Osteoblast (primary cell): ENCODE measurements at places on chromosomes 6 and 20.

DNA sequence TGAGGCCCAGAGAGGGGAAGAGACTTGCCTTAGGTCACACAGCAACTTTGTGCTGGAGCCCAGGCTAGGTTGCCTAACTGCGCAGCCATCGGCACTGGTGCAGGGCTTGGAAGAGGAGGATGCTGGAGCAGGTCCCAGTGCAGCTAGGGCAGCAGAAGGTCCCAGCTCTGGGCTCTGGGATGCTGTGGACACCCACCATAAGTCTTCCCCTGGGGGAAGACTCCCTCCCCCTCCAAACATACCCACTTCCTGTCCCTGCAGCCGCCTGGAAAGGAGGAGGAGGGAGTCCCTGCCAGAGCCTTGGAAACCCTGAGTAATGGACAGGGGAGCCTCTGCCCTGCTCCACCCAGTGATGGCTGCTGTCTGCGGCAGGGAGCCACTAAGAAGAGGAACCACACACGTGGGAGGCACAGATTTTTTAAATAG, 93.6 kb downstream of the NCR2 start:
- H3K27ac ChIP-seq: no peak overlapping the region
- H3K36me3 ChIP-seq: no peaks in the 10 kb centered on the region
- no peak overlapping the region for H3K4me3 ChIP-seq

- peaks cover 37% of the 10 kb centered on the region for H3K4me1 ChIP-seq
- DNase-seq: peak; percentile 77
- H3K27me3 ChIP-seq: no peaks in the 10 kb centered on the region
- no peaks in the 10 kb centered on the region for H3K36me3 ChIP-seq
- H3K4me3 ChIP-seq: peak overlapping the region; percentile 70
- peak overlapping the region; percentile 95 for H3K27ac ChIP-seq
These were observed 160.0 kb downstream of the TBXT start for GRCh38 chr6:166007349-166008263.

- DNase-seq: no peak
- H3K4me1 ChIP-seq: peaks cover 5% of the 10 kb centered on the region
- H3K27ac ChIP-seq: no peak overlapping the region
- no peaks in the 10 kb centered on the region for H3K27me3 ChIP-seq
- peaks cover 63% of the 10 kb centered on the region for H3K36me3 ChIP-seq
These were observed 15.0 kb upstream of the CSE1L start for GRCh38 chr20:49030954-49031619.

DNA sequence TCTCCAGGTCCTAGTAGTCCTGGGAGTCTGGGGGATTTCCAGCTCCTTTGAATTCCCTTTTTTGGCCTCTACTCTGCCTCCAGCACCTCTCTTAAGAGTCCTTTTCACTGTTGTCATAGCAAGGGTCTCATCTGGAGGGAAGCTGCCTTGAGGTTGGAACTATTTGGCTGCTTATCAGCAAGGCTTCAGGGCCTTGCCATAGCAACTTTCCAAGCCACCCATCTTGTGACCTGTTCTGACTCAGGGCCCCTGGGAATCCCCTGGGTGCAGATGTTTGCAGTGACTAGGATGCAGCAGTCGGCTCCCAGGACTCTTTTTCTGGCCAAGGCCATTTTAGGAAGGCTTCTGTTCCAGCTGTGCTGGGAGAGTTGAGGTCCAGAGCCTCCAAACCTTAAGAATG, 12.4 kb downstream of the PKIG start:
- no peaks in the 10 kb centered on the region for H3K27me3 ChIP-seq
- no peak overlapping the region for H3K27ac ChIP-seq
- no peak overlapping the region for H3K4me3 ChIP-seq

GRCh38 chr6:106746652-106747051, 117.3 kb downstream of the QRSL1 start:
- peak overlapping the region; percentile 64 for H3K27ac ChIP-seq
- H3K27me3 ChIP-seq: peaks cover 20% of the 10 kb centered on the region
- no peaks in the 10 kb centered on the region for H3K36me3 ChIP-seq
- H3K4me1 ChIP-seq: peaks cover 6% of the 10 kb centered on the region
- no peak overlapping the region for H3K4me3 ChIP-seq
- no peak for DNase-seq

DNA sequence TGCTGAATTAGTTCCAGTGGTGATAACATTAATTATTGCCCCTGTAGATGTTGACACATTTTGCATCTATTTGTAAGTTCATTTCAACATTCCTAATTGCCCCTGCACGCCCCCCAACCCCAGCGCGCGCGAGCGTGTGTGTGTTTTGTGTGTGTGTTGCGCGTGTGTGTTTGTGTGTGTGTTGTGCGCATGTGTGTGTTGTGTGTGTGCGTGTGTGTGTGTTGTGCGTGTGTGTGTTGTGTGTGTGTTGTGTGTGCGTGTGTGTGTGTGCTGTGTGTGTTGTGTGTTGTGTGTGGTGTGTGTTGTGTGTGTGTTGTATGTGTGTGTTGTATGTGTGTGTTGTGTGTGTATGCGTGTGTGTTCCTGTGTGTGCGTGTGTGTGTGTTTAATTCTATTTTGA, 245.7 kb upstream of the GMDS start:
- H3K4me1 ChIP-seq: no peaks in the 10 kb centered on the region
- no peaks in the 10 kb centered on the region for H3K36me3 ChIP-seq
- DNase-seq: no peak
- H3K4me3 ChIP-seq: no peak overlapping the region

- H3K27ac ChIP-seq: no peak overlapping the region
- H3K36me3 ChIP-seq: no peaks in the 10 kb centered on the region
- H3K27me3 ChIP-seq: no peaks in the 10 kb centered on the region
- no peak overlapping the region for H3K4me3 ChIP-seq
- DNase-seq: no peak
These were observed 425.1 kb downstream of the FOXA2 start for GRCh38 chr20:22159276-22159675.

- H3K4me3 ChIP-seq: no peak overlapping the region
- DNase-seq: peak; percentile 76
- H3K27me3 ChIP-seq: no peaks in the 10 kb centered on the region
- H3K27ac ChIP-seq: no peak overlapping the region
These were observed 621.9 kb upstream of the CITED2 start for GRCh38 chr6:139996253-139996834.

DNA sequence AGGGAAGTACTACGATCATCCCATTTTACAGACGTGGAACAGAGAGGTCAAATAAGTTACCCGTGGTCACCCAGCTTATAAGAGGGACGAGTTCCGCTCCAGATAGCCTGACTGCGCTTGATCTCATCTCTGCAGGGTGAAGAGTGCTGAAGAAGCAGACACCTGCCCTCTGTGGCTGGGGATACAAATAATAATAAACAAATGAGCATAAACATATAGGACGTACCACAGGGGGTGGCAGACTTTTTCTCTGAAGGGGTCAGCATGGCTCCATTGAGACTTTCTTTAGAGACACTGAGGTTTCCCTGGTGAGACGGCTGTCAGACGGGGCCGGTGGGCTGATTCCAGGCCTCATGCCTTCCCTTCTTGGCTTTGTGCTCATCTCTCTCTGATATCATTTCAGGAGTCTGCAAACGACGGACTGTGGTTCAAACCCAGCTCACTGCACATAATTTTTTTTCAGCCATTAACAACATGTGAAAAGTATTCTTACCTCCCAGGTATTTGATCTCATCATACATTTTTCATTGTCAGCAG, 47.1 kb downstream of the IRF4 start:
- H3K27me3 ChIP-seq: peaks cover 11% of the 10 kb centered on the region
- H3K4me3 ChIP-seq: no peak overlapping the region
- no peak for DNase-seq
- no peak overlapping the region for H3K27ac ChIP-seq
- H3K4me1 ChIP-seq: peaks cover 5% of the 10 kb centered on the region

GRCh38 chr6:168514216-168514615, 73.2 kb downstream of the SMOC2 start:
- DNase-seq: no peak
- H3K36me3 ChIP-seq: no peaks in the 10 kb centered on the region
- H3K4me1 ChIP-seq: no peaks in the 10 kb centered on the region
- H3K27ac ChIP-seq: no peak overlapping the region
- no peaks in the 10 kb centered on the region for H3K27me3 ChIP-seq

- H3K36me3 ChIP-seq: no peaks in the 10 kb centered on the region
- no peak overlapping the region for H3K27ac ChIP-seq
- H3K27me3 ChIP-seq: no peaks in the 10 kb centered on the region
- no peak overlapping the region for H3K4me3 ChIP-seq
- H3K4me1 ChIP-seq: peaks cover 7% of the 10 kb centered on the region
These were observed 39.5 kb downstream of the ACSS2 start for GRCh38 chr20:34915749-34916455.

GRCh38 chr20:62388839-62389600, 2.1 kb downstream of the RPS21 start:
- no peaks in the 10 kb centered on the region for H3K27me3 ChIP-seq
- DNase-seq: no peak
- peaks cover 28% of the 10 kb centered on the region for H3K36me3 ChIP-seq
- peaks cover 19% of the 10 kb centered on the region for H3K4me1 ChIP-seq

DNA sequence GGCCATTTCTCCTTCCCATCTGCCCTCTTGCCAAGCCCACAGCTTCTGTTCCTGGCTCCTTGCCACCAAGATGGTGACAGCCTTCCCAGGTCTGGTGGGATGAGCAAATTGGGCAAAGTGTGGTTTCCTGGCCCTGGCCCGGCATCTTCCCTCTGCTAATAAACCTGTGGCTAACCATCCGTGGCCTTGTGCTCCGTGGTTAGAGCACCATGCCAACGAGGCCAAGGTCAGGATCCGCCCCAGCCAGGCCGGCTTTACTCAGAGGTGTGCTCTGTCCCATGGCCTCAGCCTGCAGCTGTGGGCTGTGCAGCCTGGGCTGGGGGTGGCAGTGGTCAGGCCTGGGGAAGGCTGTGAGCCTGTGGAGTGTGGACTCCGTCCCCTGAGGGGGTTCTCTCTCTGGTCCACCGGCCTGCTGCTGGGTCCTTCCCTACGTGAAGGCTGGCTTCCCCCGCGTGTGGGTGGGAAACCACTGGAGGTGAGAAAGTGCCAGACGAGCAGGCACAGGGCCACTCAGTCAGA, 117.4 kb downstream of the VEGFA start:
- no peak overlapping the region for H3K27ac ChIP-seq
- DNase-seq: no peak

DNA sequence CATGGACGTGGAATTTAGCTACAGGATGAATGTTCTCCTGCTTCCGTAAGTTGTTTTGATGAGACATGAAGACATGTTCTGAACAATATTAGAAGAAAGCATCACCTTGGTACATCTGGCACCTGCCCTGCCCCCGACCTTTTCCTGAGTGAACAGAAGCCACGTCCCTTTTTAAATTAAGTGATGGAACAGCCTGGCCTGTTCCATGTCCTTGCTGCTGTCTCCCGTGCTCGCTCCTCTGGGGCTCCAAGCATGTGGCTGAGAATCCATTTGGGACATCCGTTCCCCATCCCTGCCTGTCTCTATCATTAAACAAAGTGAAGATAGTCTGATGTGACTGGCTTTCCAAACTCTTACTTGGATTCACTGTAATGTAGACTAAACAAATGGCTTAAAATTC, 36.4 kb downstream of the ERMARD start:
- peaks cover 6% of the 10 kb centered on the region for H3K4me1 ChIP-seq
- no peaks in the 10 kb centered on the region for H3K36me3 ChIP-seq
- H3K27ac ChIP-seq: no peak overlapping the region
- no peaks in the 10 kb centered on the region for H3K27me3 ChIP-seq

DNA sequence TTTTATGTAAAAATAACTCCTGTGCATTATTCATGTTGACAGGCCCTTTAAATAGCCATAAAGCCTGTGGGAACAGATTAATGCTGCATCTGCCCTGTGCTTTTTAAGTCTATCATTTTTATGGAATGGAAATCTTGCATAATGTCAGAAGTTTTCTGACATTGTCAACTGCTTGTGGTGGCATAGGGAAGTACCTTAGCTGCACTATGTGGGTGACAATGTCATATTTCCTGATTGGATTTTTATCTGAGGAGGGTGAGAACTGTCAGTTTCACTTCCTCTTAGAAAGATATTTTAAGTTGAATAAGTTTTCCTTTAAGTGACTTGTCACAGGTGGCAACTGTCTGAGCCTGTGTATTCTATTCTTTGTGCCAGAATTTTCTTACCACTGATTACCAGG, 267.9 kb downstream of the PLCB1 start:
- H3K4me1 ChIP-seq: no peaks in the 10 kb centered on the region
- H3K27me3 ChIP-seq: no peaks in the 10 kb centered on the region
- no peaks in the 10 kb centered on the region for H3K36me3 ChIP-seq
- DNase-seq: no peak
- H3K27ac ChIP-seq: no peak overlapping the region

DNA sequence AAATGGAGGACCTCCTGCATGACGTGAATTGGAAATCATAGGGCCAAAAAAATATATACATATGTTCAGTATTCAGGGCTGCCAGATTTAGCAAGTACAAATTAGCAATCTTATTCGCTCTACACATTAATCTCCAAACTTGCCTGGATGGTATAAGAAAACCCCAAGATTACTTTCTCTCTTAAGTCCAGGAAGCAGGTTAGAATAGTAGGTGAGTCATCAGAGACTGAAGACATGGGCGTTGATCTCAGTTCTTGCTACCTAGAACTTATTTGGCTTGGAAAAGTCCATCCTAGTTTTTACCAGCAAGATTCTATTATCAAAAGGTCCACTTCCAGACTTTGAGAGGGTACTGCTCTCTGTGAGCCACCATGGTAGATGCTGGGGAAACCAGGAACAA, 47.4 kb downstream of the GPR63 start:
- H3K27me3 ChIP-seq: no peaks in the 10 kb centered on the region
- DNase-seq: no peak
- H3K4me3 ChIP-seq: no peak overlapping the region
- no peaks in the 10 kb centered on the region for H3K36me3 ChIP-seq
- no peak overlapping the region for H3K27ac ChIP-seq

GRCh38 chr20:34834459-34834893, 9.0 kb upstream of the NCOA6 start:
- no peak overlapping the region for H3K27ac ChIP-seq
- no peak for DNase-seq
- no peaks in the 10 kb centered on the region for H3K36me3 ChIP-seq
- peaks cover 29% of the 10 kb centered on the region for H3K27me3 ChIP-seq
- no peaks in the 10 kb centered on the region for H3K4me1 ChIP-seq

DNA sequence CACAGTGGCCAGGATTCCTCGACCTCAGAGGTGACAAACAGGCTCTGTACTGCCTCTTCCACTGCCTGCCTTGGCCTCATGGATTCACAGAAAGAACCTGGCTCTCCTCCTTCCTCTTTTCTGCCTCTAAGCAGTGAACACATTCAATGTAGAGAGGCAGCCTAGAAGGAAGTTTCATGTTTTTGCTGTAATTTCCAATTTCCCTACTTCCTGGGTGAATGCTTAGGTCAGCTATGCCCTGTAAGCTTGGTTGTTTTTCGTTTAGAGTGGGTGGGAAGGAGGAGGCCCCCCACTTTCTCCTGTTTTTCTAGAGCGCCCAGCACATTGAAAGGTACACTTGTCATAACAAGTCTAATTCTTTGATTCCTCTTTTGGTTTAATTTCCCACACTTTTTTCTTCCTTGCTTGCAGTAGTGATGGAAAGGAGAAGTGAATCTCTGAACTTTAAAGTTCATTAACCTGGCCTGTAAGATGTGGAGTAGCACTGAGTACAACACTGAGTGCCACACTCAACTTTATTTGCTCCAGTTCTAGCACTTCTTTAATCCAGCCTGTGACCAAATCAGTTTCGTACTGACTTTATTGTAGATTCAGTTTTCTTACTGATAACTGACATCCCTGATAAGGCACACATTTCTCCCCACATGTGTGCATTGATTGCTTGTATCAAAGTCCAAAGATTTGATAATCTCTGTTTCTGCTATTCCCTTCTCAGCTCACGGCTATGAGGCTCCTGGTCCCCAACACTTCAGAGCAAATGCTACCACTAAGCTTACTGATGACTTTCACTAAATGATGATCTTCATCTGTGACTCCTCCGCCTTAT, 100.0 kb upstream of the MAN1A1 start:
- no peak overlapping the region for H3K4me3 ChIP-seq
- H3K27ac ChIP-seq: no peak overlapping the region
- no peaks in the 10 kb centered on the region for H3K36me3 ChIP-seq
- H3K4me1 ChIP-seq: peaks cover 27% of the 10 kb centered on the region
- H3K27me3 ChIP-seq: no peaks in the 10 kb centered on the region
- DNase-seq: no peak
